ENCODE measurements at places on chromosomes 7 and 10. TPM values are rescaled to one million over a fixed set of nuclear protein-coding genes. Genes with fewer than 3 reads are reported as not detected.

GPR26 gene
- total RNA-seq = 0.07 TPM

FAM24A gene
- not detected for total RNA-seq

GPR141 gene
- not detected for total RNA-seq

NUDT5 gene
- total RNA-seq = 108 TPM

SPDYE1 gene
- total RNA-seq = not detected

DPP6 gene
- total RNA-seq = 1.1 TPM

EPHB6 gene
- total RNA-seq = 8.8 TPM

DBNL gene
- total RNA-seq = 43.0 TPM

LBX1 gene
- total RNA-seq = not detected

AKR1E2 gene
- total RNA-seq = 9.4 TPM

BCCIP gene
- total RNA-seq = 72.6 TPM

PNLIPRP2 gene
- not detected for total RNA-seq

ITPRID1 gene
- total RNA-seq = 0.18 TPM

CCL24 gene
- not detected for total RNA-seq

NRG3 gene
- total RNA-seq = 0.62 TPM

GIMAP4 gene
- not detected for total RNA-seq

OR2A5 gene
- not detected for total RNA-seq

IFIT3 gene
- total RNA-seq = 0.45 TPM

WDFY4 gene
- total RNA-seq = not detected

TUBAL3 gene
- 0.11 TPM for total RNA-seq

PNLIPRP1 gene
- not detected for total RNA-seq

DNMBP gene
- total RNA-seq = 8.5 TPM

PIP gene
- total RNA-seq = not detected

All from H7 (cell line).